ENCODE measurements at places on chromosomes 7 and 10.

- DNase-seq: no peak
These were observed 4.1 kb downstream of the LZTS2 start for GRCh38 chr10:101003639-101004206.

DNA sequence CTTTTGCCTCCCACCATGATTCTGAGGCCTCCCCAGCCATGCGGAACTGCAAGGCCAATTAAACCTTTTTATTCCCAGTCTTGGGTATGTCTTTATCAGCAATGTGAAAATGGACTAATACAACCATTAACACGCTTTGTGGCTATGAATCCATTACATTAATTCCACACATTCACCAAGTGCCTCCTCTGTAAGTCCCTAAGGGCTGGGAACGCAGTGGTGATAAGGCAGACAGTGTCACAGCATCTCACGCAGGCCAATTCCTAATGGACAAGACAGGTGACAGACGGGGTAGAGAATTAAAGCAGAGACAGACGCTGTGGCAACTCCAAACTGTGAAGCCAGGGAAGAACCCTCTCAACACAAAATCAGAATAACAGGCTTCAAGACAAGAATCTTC is 247.8 kb downstream of the DIP2C start:
- no peak for DNase-seq

DNA sequence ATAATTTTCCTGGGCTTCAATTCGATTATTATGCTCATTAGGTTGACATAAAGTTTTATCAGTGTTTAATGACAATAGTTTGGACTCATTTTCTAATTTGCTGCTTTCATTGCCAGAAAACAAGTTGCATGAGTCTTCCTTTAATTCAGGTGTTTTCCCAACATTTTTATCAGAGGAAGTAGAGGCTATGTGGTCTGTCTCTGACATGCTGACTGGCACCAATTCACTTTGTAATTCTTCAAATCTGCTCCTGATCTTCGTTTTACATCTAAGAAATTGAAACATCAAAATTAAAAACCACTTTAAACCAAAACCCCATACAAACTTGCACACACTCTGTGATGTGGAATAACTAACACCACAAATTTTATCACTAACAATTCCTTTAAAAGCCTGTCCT is 10.9 kb downstream of the CCDC186 start:
- no peak for DNase-seq

DNA sequence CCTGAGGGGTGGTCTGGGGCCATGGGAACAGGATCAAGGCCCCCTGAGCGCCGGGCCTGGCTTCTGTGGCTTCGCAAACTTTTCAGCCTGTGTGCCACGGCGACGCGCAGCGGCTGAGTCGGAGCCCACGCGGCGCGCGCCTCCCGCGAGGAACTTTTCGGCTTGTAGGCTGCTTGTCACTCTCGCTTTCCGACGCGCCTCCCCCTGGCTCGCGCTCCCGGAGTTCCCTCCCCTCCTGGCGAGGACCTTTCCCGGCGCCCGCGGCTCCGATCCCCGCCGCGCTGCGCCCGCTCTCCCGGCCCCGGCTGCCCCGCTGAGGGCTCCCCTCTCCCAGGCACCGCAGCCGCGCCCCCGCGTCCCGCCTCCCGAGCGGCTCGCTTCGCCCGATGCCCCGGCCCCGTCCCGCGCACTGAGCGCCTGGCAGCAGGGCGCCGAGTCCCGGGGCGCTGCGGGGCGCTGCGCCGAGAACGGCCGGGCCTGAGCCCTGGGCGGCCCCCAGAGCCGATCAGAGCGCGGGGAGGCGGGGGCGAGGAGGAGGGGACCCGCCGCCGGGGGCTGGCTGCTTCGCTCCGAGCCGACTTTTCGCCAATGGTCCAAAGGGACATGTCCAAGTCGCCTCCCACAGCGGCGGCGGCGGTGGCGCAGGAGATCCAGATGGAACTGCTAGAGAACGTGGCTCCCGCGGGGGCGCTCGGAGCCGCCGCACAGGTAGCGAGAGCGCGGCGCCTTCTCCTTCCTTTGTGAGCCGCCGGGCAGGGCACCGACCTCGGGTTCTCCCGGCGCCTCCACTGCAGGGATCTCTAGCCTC is at the start of gene CACNB2:
Gene CACNB2 (plus strand): TSS at position 276 of the 808 bp plus-strand sequence.
- no peak for DNase-seq

DNA sequence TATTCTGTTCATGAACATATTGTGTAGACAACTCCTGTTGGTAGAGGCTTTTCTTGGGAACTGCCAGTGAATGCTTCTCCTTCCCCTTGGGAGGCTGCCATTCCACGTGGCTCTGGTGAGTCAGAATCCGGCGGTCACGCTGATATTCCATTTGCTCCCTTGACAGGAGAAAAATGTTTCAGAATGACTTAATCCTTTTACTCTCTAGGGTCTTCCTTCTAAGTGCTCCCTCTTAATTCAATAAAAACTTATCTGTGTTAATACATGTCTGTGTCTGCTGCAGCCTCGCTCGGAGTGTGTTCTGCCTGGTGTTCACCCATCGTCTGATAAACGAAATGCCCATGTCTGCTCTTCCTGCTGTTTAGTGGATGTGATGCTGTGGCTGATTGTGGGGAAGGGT is 278.6 kb downstream of the ARHGAP12 start:
- no peak for DNase-seq

DNA sequence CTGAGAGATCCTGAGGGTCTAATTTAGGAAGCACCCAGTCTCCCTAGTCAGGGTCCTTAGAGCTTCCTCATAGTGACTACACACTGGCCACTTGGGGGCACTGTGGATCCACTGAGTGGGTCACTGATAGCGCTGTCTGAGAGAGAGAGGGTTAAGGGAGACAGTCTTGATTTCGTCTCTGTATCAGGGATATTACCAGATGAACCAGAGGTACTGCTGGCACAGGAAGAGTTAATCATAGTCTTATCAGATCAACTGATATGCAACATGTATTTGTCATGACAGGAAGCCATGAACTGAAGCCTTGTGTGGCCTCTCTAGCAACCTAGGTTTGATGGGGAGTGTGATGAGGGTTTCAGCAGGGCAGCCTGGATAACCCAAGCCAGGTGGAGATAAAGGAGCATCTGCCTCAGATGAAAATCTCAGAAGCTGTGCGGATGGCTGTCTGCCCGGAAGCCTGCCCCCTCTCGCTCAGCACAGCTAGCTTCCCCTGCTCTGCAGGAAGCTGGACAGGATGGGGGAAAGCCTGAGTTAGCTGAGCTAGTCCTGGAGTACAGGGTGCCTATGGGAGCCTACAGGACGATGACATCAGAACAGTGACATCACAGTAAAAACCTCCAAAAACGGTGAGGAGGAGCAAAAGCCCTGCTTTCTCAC is 214.0 kb upstream of the PRSS1 start:
- no peak for DNase-seq

DNA sequence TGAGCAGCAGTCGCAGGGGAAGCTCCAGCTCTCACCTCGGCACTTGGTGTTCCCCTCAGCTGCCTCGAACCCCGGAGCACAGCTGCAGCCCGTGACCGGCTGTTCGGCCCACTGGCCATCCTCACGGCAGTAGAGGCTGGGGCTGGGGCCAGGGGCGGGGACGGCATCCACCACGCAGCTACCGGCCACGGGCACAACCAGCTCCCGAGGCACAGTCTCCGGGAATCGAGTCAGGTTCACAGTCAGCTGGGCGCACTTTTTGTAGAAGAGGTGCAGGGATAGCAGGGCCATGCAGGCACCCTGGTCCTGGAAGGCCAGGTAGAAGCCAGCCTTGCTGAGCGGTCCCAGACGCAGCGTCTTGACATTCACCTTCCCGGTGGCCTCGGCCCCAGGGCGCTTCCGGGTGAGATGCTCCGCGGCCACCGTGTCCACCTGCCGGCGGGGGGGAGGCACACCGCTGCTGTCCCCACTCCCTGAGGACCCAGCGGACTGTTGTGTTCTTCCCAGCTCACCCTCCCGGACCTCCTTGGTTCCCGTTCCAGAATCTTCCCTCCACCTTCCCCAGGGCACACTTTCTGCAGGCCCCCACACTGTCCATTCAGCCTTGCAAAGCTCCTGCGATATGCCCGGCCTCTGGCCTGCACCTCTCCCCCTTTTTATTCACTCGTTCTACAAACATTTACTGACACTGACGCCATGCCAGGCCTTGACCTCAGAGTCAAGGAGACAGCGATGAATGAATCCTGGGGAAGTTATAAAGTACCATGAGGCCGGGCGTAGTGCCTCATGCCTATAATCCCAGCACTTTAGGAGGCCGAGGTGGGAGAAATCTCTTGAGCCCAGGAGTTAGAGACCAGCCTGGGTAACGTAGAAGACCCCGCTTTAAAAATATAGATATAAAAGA is 4.8 kb downstream of the EPHB4 start:
- no peak for DNase-seq

DNA sequence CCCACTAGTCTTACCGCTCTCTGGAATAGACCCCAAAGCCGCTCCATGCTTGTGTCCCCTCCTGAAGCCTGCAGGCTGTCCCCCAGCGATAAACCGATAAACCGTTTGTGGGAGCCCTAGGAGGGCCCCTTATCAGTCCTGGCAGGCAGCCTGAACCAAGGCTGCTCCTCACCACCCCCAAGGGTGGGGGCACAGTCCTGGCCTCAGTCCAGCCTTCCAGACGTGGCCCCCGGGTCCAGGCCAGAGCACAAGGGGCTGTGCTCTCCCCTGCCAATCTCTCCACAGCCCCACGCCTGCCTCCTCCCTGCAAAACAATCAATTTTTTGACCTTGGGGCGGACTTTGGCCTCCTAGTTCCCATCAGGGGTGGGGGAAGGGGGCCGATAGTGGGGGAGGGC is at the start of gene TFR2:
Gene TFR2 (minus strand): TSS at position 90 of the 397 bp plus-strand sequence. CDS start 43 bp downstream, at position 47.
- no peak for DNase-seq

DNA sequence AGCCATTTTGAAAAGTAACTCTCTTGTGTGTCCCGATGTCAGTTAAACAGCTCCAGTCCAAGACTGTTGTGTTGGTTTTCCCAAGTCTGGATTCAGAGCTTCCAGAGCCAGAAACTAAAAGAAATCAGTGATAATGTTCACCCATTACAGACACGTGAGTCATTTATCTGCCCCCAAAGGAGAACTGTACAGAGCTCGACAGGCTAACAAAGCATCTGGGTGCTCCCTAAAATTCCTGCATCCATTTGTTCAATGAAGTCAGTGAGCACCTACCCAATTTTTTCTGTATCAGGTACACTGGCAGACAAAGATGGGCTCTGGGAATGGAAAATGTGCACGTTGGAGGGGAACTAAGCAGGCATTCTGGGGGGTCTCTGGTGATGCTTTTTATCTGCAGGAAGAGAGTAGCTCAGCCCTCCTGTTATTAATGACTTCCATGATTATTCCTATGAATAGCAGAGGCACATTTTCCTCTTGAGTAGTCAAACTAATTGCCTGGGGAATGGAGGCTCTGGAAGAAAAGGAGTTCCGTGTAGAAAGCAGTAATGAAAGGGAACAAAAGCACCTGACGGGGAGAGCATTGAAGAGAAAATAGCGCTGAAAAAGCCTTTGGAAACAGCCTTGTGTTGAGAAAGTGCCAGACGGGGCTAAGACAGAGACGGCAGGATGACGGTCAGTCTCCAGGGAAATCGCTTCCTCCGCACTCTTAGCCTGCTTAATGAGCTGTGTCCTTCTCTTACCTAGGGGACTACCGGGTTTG is 75.3 kb downstream of the GAD2 start:
- DNase-seq: no peak

- DNase-seq: no peak
These were observed 171.7 kb downstream of the FAM107B start for GRCh38 chr10:14602807-14603533.

DNA sequence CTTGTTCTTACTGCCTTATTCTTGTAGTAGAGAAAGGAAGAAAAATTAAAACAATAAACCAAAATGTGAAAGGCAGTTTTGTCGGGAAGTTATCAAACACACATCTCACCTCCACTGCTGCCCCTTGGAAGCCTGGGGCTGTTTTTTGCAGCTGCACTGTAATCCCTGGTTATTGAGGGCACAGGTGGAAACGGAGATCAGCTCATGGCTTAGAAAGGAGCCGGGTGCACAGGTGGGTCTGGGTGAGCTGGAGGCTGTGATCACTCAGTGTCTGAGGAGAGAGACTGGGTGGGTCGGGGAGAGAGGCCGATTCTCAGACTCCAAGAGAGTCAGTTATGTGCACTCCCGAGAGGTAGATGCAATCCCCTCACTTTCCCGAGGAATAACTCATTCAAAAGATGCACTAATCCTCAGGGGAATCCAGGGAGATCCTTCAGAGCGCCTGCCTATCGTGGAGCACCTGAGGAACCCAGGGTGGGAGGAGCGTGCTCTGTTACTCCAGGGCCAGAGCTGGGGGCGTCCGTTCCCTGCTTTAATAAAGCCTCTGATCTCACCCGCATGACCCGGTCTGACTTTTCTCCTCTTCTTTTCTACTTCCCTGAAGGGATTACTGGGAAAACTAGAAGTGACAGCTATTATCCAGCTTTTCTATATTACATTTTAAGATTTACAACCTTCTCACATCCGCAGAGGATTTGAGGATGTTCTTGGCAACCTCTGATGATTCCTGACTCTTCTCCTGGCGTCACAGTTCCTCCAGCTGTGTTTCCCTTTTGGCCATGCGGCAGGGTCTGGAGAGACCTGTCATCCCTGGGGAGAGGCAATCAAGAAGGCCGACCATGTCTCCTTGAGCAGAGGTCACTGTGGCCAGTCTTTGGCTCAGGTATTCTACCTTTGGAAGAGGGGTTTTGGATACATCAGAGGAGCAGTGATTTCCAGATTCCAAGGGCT is 82.1 kb downstream of the CAMK1D start:
- DNase-seq: no peak

GRCh38 chr10:125023862-125024496 is 82.1 kb downstream of the ZRANB1 start:
- DNase-seq: no peak

DNA sequence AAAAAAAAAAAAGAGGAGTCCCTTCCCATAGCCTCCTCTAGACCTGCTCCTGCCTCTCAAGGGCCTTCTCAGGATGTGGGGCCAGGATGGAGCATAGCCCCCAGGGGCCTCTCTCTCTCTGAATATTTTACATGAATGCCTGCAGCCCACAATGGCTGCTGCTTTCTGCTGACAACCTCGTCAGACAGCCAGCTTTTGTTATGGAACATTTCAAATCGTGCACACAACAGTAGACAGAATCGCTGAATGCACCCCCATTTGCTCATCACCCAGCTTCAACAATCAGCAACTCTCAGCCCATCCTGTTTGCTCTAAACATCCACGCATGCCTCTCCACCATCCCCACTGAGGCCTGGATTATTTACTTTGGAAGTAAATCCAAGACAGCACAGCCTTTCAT is 5.4 kb downstream of the PLAC9 start:
- no peak for DNase-seq

GRCh38 chr10:105398202-105398601 is 757.1 kb downstream of the SORCS3 start:
- DNase-seq: no peak

DNA sequence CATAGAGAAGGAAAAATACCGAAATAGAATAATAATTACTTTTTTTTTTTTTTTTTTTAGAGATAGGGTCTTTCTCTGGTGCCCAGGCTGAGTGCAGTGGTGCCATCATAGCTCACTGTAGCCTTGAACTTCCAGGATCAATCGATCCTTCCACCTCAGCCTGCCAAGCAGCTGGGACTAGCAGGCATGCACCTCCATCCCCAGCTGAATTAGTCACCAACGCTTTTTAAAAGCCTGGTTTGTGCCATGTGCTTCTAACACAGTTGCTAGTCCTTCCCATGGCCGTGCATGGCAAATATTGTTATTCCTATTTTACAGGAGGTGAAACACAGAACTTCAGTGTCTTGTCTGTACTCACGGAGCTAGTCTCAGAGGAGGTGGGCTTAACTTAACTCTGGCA is 23.2 kb downstream of the LYZL2 start:
- DNase-seq: no peak

All from iPS DF 19.7 (cell line).